ENCODE measurements at places on chromosomes 2 and 18.

DNA sequence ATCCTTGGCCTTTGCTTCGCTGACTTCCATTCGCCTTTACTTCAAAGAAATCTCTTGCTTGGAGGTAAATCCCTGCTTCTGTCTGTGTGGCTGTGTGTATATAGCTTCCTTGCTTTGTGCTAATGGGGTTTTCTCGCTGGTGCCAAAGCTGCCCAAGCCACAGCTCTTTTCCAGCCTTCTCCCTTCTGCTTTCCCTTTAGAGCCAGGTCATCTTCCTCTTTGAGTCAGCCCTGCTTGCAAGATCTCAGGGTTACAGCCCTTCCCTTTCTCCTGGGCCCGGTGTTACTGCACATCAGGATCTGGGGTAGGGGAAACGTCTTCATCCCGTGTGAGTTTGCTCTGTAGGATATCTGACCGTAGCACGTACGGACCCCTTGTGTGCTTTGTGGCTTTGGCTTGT is 19.1 kb downstream of the EIF4E2 start:
- H3K4me3 ChIP-seq = no peak overlapping the region
- H3K27ac ChIP-seq = no peak overlapping the region
- H3K4me1 ChIP-seq = no peaks in the 10 kb centered on the region
- no peak for DNase-seq
- no peaks in the 10 kb centered on the region for H3K27me3 ChIP-seq
- H3K36me3 ChIP-seq = peaks cover 52% of the 10 kb centered on the region

DNA sequence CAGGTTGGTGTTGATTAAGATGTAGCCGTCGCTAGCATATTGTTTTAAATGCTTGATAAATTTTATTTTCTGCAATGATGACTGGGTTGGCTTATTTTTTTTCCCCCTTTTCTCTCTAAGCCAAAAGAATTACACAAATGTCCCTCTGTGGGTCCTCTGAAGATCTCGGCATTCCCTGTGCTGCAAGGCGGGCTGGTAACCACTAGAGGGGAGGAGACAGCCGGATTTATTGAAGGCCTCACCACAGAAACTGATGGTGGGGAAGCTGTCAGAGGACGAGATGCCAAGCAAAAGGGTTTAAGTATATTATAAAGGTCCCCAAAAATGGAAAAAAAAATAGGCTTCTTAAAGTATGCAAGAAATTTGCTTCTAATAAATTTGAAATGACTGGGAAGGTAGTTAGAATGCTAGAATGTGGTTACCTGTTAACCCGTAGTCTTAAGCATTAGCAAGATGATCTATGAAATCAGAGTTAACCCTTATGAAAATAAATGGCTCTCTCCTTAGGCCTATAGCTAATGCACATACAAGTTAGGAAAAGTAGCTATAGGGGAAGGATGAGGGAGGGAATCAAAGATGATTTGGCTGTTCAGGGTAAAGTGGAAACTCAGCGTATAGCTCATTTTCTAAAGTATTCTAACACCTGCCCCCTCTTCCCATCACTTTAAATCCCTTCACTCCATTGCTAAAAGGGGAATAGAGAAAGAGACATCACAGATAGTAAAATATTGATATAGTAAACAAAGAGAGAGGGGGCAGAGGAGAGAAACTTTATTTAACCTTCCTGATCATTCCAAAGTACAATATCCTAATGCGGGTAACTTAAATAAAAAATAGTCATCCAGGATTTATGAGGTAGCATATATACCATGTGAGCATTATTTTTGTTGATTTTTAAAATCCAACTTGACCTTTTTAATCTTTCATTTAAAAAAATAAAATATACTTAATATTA is 894.5 kb upstream of the POU3F3 start:
- no peak overlapping the region for H3K4me3 ChIP-seq
- no peaks in the 10 kb centered on the region for H3K4me1 ChIP-seq
- no peaks in the 10 kb centered on the region for H3K36me3 ChIP-seq
- no peak overlapping the region for H3K27ac ChIP-seq

GRCh38 chr2:147538821-147539220 is 306.0 kb upstream of the ACVR2A start:
- H3K36me3 ChIP-seq = peaks cover 1% of the 10 kb centered on the region
- DNase-seq = no peak
- H3K27me3 ChIP-seq = peaks cover 3% of the 10 kb centered on the region
- no peak overlapping the region for H3K27ac ChIP-seq
- H3K4me1 ChIP-seq = peaks cover 4% of the 10 kb centered on the region

DNA sequence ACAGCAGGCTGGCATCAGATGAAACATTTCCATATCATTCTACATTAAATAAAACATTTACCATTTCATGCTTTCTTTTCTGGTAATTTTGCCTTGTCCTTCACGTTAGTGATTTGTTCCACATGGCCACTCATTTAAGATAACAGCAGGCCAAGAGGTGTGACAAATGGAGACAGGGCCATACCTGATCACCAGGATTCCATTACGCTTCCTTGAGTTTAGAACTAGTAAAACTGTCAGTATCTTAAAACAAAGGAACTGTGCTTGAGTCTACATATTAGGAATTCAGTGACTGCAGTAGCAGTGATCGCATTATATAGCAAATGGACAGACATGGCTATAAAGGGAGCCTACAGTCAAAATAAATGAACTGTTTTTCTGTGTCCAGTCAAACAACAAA is 155.1 kb upstream of the FSHR start:
- no peaks in the 10 kb centered on the region for H3K4me1 ChIP-seq
- no peaks in the 10 kb centered on the region for H3K36me3 ChIP-seq
- DNase-seq = no peak

GRCh38 chr2:217267758-217268157 is 407.9 kb upstream of the TNP1 start:
- H3K27me3 ChIP-seq = peaks cover 8% of the 10 kb centered on the region
- no peak overlapping the region for H3K4me3 ChIP-seq
- no peak overlapping the region for H3K27ac ChIP-seq
- DNase-seq = no peak
- H3K4me1 ChIP-seq = no peaks in the 10 kb centered on the region

DNA sequence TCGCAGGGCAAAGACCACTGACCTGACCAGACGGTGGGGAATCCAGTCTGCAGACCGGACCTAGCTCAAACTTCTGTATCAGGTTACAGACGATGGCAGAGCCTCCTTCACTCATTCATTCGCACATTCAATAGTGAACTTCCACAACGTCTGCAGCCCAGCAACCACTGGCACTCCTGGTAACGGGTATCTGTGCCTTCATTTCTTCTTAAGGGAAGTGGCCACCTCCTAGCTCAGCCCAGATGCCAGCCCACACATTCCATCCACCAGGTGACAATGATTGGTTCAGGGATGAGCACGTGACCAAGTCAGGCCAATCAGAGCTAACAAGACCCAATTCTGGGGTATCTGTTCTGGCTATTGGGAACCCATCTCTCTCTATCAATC is 15.9 kb upstream of the ARMC9 start:
- peaks cover 5% of the 10 kb centered on the region for H3K4me1 ChIP-seq
- no peaks in the 10 kb centered on the region for H3K36me3 ChIP-seq
- H3K4me3 ChIP-seq = no peak overlapping the region
- DNase-seq = no peak
- no peak overlapping the region for H3K27ac ChIP-seq
- H3K27me3 ChIP-seq = no peaks in the 10 kb centered on the region

- H3K27me3 ChIP-seq = no peaks in the 10 kb centered on the region
- H3K36me3 ChIP-seq = no peaks in the 10 kb centered on the region
- no peak overlapping the region for H3K27ac ChIP-seq
- DNase-seq = no peak
Observed at GRCh38 chr2:160940699-160941098, 219.5 kb upstream of the TANK start.

DNA sequence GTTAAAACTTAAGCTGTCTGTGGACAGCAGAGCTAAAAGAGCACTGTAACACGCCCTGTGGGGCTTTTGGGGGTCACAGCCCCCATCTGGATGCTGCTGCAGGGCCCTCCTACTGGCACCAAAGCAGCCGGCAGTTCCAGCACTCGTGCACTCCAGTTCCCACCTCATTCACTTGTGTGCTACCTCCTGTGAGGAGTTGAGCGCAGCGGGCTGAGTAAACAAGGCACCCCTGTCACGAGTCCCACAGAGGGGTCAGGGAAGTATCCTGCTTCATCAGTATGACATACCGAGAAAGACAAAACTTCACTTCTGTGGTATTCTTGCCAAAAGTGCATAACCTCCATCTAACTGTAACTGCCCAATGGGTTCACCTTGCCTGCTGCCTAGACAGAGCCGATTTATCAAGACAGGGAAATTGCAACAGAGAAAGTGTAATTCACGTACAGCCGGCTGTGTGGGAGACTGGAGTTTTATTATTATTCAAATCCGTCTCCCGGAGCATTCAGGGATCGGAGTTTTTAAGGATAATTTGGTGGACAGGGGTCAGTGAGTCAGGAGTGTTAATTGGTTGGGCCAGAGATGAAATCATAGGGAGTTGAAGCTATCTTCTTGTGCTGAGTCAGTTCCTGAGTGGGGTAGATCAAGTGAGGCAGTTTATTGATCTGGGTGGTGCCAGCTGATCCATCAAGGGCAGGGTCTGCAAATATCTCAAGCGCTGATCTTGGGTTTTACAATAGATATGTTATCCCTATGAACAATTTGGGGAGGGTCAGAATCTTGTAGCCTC is 41.6 kb downstream of the TMEM17 start:
- H3K36me3 ChIP-seq = no peaks in the 10 kb centered on the region
- DNase-seq = no peak

DNA sequence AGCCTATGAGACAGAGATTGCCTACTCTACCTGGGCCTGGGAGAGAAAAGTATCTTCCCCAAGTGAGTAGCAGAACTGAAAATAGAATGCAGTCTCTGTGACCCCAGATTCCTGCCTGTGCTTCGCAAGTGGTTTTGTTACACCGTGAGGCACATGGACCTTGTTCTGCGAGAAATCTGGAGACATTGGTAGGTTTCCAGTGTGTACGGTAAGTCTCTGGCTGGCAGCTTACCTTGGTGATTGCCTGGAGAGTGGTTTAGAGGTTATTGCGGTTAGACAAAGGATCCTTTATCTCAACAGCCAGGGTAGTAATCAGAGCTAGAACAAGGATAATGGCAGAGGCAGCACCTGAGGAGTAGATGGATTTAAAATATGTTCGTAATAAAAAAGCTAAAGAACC is 606.0 kb upstream of the GCFC2 start:
- H3K27ac ChIP-seq = no peak overlapping the region
- H3K27me3 ChIP-seq = no peaks in the 10 kb centered on the region
- H3K4me1 ChIP-seq = no peaks in the 10 kb centered on the region
- no peak overlapping the region for H3K4me3 ChIP-seq

GRCh38 chr2:128411431-128411830 is 92.8 kb upstream of the HS6ST1 start:
- no peak overlapping the region for H3K27ac ChIP-seq
- DNase-seq = no peak
- no peaks in the 10 kb centered on the region for H3K27me3 ChIP-seq
- H3K4me1 ChIP-seq = peaks cover 14% of the 10 kb centered on the region
- no peaks in the 10 kb centered on the region for H3K36me3 ChIP-seq

DNA sequence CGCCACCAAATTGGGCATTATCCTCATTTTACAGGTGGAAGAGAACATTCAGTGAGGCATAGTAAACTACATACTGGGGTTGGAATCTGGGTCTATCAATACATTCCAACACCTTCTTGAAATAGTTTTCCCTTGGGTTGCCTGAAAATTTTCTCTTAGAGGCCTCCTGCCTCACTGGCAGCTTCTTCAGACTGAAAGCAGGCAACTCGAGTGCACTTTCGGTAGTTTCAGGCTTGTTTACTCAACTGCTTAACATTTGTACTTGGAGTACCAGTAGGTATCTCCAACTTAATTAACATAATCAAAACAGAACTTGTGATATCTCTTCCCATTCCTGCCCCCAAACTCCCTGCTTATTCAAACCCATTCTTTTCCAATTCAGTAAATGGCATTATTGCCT is 36.2 kb upstream of the C2orf74 start:
- no peak for DNase-seq
- H3K4me3 ChIP-seq = no peak overlapping the region

GRCh38 chr18:78743078-78743477 is 236.5 kb upstream of the SALL3 start:
- no peaks in the 10 kb centered on the region for H3K36me3 ChIP-seq
- H3K27ac ChIP-seq = no peak overlapping the region
- no peaks in the 10 kb centered on the region for H3K4me1 ChIP-seq

DNA sequence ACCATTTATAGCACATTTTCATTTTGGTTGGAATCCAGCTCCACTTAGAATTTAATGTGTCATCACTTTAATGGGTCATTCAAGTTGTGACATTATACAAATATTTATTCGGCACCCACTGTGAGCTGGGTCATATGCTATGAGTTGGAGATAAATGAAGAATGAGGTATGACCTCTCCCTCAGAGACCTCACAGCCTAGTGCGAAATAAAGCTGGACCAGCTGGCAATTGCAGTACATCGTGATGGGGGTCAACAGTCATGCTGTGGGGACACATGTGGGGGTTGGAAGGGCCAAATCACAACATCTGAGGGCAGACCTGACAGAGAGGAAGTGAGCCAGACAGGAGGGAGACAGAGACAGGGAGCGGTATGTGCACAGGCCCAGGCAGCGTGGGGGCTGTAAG is 175.4 kb downstream of the MAIP1 start:
- no peaks in the 10 kb centered on the region for H3K4me1 ChIP-seq
- H3K27me3 ChIP-seq = peaks cover 2% of the 10 kb centered on the region

DNA sequence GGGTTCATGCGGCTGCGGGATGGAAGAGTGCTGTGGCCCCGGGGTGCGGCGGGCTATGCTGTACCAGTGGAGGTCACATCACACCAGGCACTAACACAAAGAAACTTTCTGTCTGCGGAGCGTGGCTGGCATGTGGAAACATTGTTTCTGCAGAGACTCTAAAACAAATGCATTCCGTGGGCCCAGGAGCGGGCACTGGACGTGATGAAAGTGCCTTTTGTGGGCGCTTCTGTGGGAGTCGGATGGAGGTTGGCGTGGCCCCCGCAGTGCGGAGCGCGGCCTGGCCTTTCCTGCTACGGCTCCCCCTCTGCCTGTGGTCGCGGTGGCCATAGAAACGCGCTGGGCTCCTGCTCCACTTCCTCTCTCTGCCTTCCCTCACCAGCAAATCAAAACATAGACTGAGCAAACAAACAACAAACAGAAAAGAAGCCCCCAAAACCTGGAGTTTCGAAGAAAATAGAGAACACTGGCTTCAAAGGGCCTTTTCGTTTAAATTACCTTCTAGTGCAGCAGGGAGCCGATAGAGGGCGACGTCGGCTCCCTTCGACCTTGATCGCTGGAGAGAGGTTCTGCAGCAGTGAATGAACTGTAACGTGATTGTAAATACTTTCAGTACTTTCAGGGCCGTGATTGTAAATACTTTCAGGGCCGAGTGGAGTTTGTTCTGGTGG is 51.4 kb downstream of the KIF5C start:
- peak overlapping the region; percentile 95 for H3K27ac ChIP-seq
- H3K27me3 ChIP-seq = no peaks in the 10 kb centered on the region
- H3K4me1 ChIP-seq = peaks cover 30% of the 10 kb centered on the region
- DNase-seq = peak; percentile 46
- peak overlapping the region; percentile 89 for H3K4me3 ChIP-seq

- H3K36me3 ChIP-seq = no peaks in the 10 kb centered on the region
- no peak overlapping the region for H3K27ac ChIP-seq
- no peak overlapping the region for H3K4me3 ChIP-seq
- no peak for DNase-seq
- H3K27me3 ChIP-seq = no peaks in the 10 kb centered on the region
- no peaks in the 10 kb centered on the region for H3K4me1 ChIP-seq
Observed at GRCh38 chr2:106816974-106817373, 69.0 kb downstream of the ST6GAL2 start.
